Adipocyte (in vitro differentiated cells): ENCODE measurements at places on chromosomes 16 and 17.
A peak's percentile ranks its signal among the peaks of the same experiment; 100 is the strongest.

GRCh38 chr17:39143552-39144093 lies 7.8 kb downstream of the PLXDC1 start:
- DNase-seq, result no peak

DNA sequence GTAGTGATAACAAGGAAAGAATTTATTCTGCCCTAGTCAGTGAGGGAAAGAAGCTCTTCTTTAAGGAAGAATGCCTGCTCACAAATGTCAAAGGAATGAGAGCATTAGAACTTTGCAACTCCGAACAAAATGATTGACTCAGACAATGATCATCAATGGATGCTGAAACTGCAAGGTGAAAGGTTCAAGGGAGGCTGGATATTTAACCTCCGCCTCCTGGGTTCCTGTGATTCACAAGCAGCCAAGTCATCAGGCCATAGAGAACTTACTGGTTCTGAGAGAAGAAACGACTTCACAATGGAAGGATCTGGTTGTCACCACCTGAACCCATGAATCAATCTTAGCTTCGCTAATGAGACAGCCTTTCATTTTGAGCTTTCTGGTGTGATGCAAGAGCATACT lies 16.0 kb upstream of the SCNN1B start:
- peak; percentile 15 for DNase-seq

GRCh38 chr16:75099738-75100602 lies 16.6 kb downstream of the LDHD start:
- DNase-seq, result no peak

- peak; percentile 55 for DNase-seq
Observed at GRCh38 chr17:64491034-64491860, 5.6 kb downstream of the POLG2 start.

DNA sequence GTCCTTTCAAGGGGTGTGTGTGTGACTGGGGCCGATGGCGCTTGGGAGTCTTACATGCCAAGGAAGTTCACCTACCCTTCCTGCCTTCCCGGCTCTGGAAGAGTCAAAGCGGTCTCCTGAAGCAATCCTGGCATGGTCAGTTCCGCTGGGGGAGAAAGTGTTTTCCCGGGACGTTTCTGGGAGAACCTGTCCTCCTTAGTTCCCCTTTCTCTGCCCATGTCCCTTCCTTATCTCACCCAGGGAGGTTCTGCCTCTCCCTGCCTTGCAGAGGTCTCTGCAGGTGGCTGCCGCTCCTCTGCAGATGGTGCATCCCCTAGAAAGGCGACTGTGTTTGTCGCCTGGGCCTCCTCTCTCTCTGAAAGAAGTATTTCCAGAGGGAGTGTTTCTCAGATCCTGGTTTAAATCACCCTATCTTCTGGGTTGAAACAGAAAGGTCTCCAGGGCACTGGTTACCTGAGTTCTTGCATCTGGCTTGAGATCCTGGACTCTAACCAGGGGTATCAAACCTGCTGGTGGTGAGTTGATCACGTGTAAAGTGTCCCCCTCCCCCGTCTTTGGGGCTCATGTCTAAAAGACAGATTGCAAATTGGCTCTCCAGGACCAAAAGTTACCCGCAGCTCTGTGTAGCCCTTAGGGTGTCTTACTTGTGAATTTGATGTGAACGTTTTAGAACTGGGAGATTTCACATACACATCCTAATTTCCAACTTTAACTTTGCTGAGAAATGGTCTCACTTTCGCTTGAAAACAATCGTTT lies 1.9 kb downstream of the PRKCB start:
- DNase-seq, result no peak

DNA sequence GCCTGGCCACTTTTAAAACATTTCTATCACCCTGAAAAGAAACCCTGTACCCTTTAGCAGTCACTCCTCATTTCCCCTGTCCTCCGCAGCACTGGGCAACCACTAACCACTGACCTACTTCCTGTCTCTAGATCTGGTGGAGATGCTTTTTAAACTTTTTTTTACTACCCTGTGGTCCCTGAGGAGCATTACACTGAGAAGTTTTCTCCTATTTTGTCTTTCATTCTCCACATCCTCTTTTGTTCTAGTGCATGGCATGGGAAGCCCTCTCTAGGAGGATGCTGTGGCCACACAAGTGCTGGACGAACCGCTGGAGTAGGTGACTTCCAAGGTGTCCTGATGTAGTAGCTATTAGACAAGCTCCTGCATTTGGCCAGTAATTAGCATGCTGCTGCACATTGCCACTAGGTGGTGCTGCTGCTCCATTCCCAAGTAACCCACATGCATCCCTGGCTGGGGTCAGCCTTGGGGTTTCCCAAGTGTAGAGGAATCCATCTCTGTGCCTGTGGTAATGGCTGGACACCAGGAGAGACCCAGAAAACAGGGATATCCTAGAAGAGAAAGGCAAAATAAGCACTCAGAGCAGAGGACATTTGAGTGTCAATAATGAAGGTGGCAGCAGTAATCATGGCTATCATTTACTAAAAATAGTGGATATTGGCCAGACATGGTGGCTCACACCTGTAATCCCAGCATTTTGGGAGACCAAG lies 143.8 kb upstream of the CRHR1 start:
- peak; percentile 88 for DNase-seq

DNA sequence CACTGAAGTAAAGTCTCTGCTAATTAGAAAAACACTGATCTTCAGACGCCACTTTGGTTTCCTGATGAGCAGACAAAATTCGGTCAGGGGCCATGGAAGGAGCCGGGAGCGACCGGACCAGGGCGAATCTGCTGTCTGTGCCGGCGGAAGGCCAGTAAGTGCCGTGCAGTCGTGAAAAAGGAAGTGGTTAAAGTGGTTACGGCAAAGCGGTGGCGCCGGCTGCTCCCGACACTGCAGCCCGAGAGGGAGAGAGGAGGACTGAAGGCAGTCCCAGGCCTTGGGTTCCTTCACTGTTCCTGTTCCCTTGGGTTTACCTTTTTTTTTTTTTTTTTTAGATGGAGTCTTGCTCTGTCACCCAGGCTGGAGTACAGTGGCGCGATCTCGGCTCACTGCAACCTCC lies 17.3 kb upstream of the HEXD start:
- DNase-seq, result no peak

DNA sequence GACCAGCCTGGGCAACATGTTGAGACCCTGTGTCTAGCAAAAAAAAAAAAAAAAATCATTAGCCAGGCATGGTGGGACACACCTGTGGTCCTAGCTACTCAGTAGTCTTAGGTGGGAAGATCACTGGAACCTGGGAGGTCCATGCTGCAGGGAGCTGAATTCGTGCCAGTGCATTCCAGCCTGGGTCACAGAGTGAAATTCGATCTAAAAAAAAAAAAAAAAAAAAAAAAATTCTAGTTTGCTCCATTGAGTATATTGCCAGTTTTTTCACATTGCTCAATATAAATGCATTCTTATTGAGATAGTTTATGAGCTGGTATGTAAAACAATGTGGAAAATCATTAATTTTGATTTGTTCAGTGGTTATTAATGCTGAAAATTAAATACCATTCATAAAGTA lies 52.0 kb downstream of the ABHD15 start:
- peak; percentile 53 for DNase-seq

GRCh38 chr17:49406421-49407061 lies 8.1 kb downstream of the PHB1 start:
- DNase-seq, result no peak

GRCh38 chr17:49707246-49707607 lies 537 bp downstream of the SLC35B1 start:
- peak; percentile 35 for DNase-seq
